Endothelial cell of umbilical vein (primary cell): ENCODE measurements at places on chromosomes 12 and 14. TPM values are rescaled to one million over a fixed set of nuclear protein-coding genes. Genes with fewer than 3 reads are reported as not detected.

Gene TUBA1C
- total RNA-seq = 515 and 523 TPM in 2 replicates

DNA sequence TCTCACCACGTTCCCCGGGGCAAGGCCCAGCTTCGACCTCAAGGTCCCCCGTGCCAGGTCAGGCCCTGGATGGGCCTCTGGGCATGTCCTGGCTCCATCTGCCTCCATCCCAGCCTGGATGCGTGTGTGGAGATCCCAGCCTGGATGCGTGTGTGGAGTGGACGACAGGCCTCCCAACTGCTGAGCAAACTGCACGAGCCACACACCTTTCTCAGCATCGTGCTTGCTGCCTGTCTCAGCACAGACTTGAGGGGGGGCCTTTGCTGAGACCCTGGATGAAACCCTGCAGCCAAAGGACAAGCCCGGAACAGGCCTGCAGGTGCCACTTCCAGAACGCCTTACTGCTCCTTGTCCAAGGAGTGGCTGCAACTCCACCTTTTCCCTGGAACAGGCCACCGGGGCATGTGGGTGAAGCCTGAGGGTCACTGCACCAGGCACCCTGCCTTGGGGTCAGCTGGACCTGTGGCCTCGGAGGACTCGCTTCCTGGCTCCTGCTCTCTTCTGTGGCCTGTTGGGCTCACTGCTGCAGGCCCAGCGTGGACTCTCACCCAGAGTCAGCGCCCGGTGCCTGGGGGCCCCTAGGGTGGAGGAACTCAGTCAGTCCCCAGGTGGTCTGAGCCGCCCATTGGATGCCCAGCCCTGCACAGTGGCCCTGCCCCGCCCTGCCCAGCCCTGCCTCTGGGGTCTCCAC, 176.0 kb downstream of the KIF26A start:
- DNase-seq = no peak

DNA sequence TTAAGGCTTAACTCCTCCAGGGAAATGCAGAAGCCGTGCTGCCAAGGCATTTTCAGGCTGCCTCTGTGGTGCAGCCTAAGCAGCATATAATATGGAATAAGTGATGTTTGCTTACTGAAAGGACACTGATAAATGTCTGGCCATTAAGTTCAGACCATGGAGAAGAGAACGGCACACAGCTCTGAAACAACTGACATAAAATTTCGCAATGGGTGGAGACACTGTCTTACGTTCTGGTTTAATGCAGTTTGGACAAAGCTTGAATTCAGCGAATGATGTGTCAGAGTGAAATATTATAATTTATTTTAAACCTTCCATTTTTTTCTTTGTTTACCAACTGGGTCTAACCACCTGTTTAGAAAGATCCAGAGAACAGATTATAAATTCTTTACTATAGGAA, 27.2 kb upstream of the NRXN3 start:
- no peak for DNase-seq

DNA sequence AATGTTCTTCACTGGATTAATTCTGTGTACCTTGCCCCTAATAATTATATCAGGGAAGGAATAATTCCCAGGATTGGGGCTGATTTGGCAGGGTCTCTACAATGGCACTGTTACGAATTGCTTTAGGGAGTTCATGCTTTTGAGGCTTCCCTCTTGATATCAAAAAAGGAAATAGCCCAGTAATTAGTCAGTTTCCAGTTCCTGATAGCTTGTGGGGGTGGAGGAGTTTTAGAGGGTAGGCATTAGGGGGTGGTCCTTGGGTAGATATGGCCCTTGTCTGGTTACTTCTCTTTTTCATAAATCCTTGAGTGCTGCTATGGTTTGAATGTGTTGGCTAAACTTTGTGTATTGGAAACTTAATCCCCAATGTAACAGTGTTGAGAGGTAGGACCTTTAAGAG, 6.1 kb upstream of the SRSF5 start:
- DNase-seq = peak; percentile 70

DNA sequence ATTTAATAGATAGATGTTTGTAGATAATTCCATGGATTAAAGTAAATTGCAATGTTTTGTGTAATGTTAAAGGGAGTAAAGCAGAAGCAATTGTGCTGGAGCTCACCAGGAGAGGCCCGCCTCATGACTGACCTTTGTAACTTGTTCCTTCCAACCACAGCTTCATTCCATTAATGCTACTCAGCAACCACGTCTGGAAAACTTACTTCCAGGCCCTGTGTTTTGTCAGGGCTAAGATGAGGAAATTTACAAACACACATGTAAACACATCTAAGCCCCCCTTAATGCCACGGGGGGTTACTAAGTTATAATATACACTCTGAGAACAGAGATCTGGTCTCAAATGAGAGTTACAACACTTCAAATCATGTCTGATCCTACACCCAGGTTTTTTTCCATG, 12.4 kb downstream of the LUM start:
- no peak for DNase-seq

- DNase-seq = no peak
Observed at GRCh38 chr12:93663006-93663728, 14.0 kb upstream of the CRADD start.

GRCh38 chr14:38108681-38109080, 99.0 kb upstream of the SSTR1 start:
- DNase-seq = no peak

DNA sequence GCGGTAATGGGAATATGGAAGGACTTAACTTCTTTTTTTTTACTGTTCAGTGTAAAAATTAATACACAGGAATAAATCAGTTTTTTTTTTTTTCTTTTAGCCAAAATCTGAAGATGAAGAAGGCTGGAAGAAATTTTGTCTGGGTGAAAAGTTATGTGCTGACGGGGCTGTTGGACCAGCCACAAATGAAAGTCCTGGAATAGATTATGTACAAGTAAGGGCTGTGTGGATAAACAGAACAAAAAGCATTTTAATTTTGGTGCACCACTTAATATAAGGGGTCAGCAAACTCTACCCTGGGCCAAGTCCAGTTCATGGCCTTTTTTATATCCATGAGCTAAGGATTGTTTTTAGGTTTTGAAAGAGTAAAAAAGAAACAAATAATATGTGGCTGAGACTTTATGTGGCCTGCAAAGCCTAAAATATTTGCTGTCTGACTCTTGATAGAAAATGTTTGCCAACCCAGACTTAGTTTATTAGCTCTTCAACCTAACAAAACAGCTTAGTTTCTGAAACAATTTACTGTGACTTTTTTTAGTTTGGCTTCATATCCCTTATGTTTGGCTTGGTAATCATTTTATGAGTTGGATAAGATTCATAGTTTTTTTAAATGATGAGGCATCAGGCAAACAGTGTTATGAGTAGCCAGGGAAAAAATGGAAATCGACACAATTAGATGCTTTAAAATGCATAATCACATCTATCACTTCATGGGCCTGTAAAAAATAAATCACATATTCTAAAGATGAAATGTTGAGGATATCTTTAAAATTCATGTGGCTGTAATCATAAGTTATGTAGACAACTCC, 8.4 kb downstream of the GEMIN2 start:
- no peak for DNase-seq
